Cardiac muscle cell (in vitro differentiated cells and primary cell): ENCODE measurements at places on chromosomes 12 and 14. TPM values are rescaled to one million over a fixed set of nuclear protein-coding genes. Genes with fewer than 3 reads are reported as not detected.

Gene GPRC5D
- total RNA-seq = not detected in 2 replicates

Gene LRIG3
- total RNA-seq = 10.7 and 24.2 TPM in 2 replicates

Gene VEZT
- total RNA-seq = 50.6 and 52.5 TPM in 2 replicates

Gene ARMH4
- 28.5 and 64.6 TPM in 2 replicates for total RNA-seq

Gene SOAT2
- 0.57 and 1.6 TPM in 2 replicates for total RNA-seq

Gene NR2C1
- total RNA-seq = 78.3 and 113 TPM in 2 replicates

Gene TGFB3
- total RNA-seq = 11.6 and 13.2 TPM in 2 replicates

Gene KRT6C
- not detected in 2 replicates for total RNA-seq

Gene FBXW8
- 22.1 and 25.7 TPM in 2 replicates for total RNA-seq

Gene RHOJ
- total RNA-seq = 0.18 TPM in 1 of 2 replicates, not detected in the other

Gene SPIC
- total RNA-seq = not detected in 2 replicates

Gene SLC25A47
- total RNA-seq = not detected in 2 replicates

Gene PTPN6
- total RNA-seq = 17.4 and 19.2 TPM in 2 replicates

Gene AMN
- 0.21 and 0.48 TPM in 2 replicates for total RNA-seq

Gene MYF5
- total RNA-seq = not detected in 2 replicates

Gene ATL1
- 0.39 and 1.5 TPM in 2 replicates for total RNA-seq

Gene SYCP3
- total RNA-seq = not detected in 2 replicates

Gene BATF
- not detected in 2 replicates for total RNA-seq

Gene SLC7A8
- 9.2 and 14.1 TPM in 2 replicates for total RNA-seq

Gene IL26
- not detected in 2 replicates for total RNA-seq

Gene KCNMB4
- total RNA-seq = 20.5 and 22.4 TPM in 2 replicates

Gene KRT71
- total RNA-seq = not detected in 2 replicates

Gene RAPGEF3
- total RNA-seq = 3.8 and 8.8 TPM in 2 replicates

Gene OAS1
- not detected in 2 replicates for total RNA-seq

Gene CELA1
- total RNA-seq = not detected in 2 replicates

Gene GLT1D1
- total RNA-seq = 1.4 and 2.7 TPM in 2 replicates

Gene TDRD9
- total RNA-seq = not detected in 2 replicates

Gene POTEM
- total RNA-seq = not detected in 2 replicates

Gene ALX1
- 5.2 and 7.2 TPM in 2 replicates for total RNA-seq

Gene MANSC4
- not detected in 2 replicates for total RNA-seq

Gene HOXC12
- not detected in 2 replicates for total RNA-seq

Gene CTSG
- total RNA-seq = not detected in 2 replicates

Gene CLEC4D
- total RNA-seq = 0.45 and 0.56 TPM in 2 replicates

Gene KRT72
- total RNA-seq = not detected in 2 replicates

Gene ALDH1L2
- total RNA-seq = 0.14 and 0.63 TPM in 2 replicates

Gene TC2N
- total RNA-seq = 0.25 and 0.77 TPM in 2 replicates

Gene LRRK2
- 7.9 and 9.3 TPM in 2 replicates for total RNA-seq

Gene PCNX4
- total RNA-seq = 54.9 and 129 TPM in 2 replicates

Gene HOXC9
- total RNA-seq = not detected in 2 replicates

Gene KLRC1
- not detected in 2 replicates for total RNA-seq

Gene GALNT16
- 5.8 and 15.2 TPM in 2 replicates for total RNA-seq

Gene SAMD15
- total RNA-seq = 2.2 and 3.6 TPM in 2 replicates

Gene POC1B
- 11.0 and 12.8 TPM in 2 replicates for total RNA-seq

Gene IAPP
- 0.09 and 0.14 TPM in 2 replicates for total RNA-seq

Gene TULP3
- 19.5 and 20.1 TPM in 2 replicates for total RNA-seq

Gene RASSF9
- total RNA-seq = 0.35 and 0.54 TPM in 2 replicates

Gene HOXC5
- total RNA-seq = not detected in 2 replicates

Gene YARS2
- total RNA-seq = 31.6 and 39.9 TPM in 2 replicates

Gene ZBTB25
- 7.5 and 11.3 TPM in 2 replicates for total RNA-seq

Gene CD63
- 268 and 584 TPM in 2 replicates for total RNA-seq

Gene KCNC2
- not detected in 2 replicates for total RNA-seq

Gene UNG
- total RNA-seq = 133 and 159 TPM in 2 replicates

Gene PXMP2
- 41.6 and 87.8 TPM in 2 replicates for total RNA-seq

Gene KRT81
- total RNA-seq = not detected in 2 replicates

Gene TOMM20L
- not detected in 2 replicates for total RNA-seq

Gene ARHGEF25
- 22.3 and 38.6 TPM in 2 replicates for total RNA-seq

Gene ADAM21
- total RNA-seq = 0.07 TPM in 1 of 2 replicates, not detected in the other

Gene NPFF
- not detected in 2 replicates for total RNA-seq

Gene MYH6
- total RNA-seq = 4,520 and 8,484 TPM in 2 replicates

Gene MIP
- not detected in 2 replicates for total RNA-seq
